ENCODE measurements at places on chromosomes 6 and 20.

DNA sequence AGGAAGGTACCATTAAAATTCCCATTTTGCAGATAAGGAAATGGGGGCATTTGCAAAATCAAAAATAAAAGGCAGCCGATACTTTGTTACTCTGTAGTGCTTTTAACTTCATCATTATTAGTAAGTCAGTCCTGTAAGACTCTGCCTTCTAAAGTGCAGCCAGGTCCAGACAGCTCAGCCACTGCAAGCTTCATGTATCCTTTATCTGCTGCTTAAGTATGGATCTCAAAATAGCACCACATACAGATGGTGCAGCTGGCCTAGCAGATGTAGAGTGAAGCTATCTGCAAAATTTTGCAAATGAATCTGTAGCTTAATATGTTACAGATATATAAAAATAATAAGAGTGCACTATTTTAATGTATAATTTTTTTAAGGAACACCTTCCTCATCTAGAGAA, 53.4 kb downstream of the NUS1 start:
- DNase-seq, result peak; percentile 14

- no peak for DNase-seq
Observed at GRCh38 chr6:44721954-44722578, 334.6 kb downstream of the CDC5L start.

- no peak for DNase-seq
Observed at GRCh38 chr6:113068570-113068969, 721.4 kb downstream of the RFPL4B start.

- no peak for DNase-seq
Observed at GRCh38 chr6:65091561-65091960, 615.5 kb downstream of the EYS start.

GRCh38 chr6:116557893-116558292, 4.3 kb downstream of the CALHM4 start:
- no peak for DNase-seq

DNA sequence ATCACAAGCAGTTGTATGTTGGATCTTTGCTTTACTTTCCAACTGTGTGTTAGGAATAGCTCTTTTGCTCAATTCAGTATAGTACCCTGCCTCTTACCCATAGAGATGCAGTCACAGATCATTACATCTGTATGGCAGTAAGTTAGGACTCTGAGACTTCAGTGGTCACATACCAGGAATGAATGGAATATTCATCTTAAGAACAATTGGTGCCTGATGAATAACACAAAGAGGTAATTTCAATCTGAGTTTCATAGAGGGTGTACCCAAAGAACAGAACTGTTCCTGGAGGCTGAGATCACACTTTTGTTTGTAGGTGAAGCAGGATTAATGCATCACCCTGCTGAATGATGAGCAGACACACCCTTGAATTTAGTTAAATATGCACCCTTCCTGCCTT, 28.7 kb upstream of the KIF13A start:
- no peak for DNase-seq

DNA sequence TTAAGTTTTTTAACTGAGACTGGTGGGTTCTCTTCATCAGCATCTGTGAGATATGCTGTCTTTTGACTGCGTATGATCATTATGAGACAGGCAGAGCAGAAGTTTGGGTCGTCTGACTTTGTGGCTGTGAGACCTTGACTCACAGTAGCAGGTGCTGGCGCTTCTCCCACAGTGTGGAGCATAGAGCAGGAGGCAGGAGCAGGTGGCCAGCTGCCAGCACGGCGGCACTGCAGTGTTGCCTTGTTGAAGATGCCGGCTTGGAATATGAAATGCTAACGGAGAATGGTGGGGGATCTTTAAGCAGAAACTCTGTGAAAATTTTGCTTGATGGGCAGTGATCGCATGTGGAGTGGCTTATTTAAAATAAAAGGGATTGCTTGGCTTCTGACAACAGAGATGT, 105.0 kb downstream of the TIAM2 start:
- peak; percentile 58 for DNase-seq

All from Ammon's horn (tissue), 1 donor.